Immature natural killer cell (primary cell): ENCODE measurements at places on chromosomes 7 and 10.

- H3K27ac ChIP-seq: no peak overlapping the region
- H3K4me1 ChIP-seq: peaks cover 29% of the 10 kb centered on the region
- H3K36me3 ChIP-seq: no peaks in the 10 kb centered on the region
- DNase-seq: peak; percentile 86
Observed at GRCh38 chr10:44932517-44933450, 21.6 kb downstream of the TMEM72 start.

DNA sequence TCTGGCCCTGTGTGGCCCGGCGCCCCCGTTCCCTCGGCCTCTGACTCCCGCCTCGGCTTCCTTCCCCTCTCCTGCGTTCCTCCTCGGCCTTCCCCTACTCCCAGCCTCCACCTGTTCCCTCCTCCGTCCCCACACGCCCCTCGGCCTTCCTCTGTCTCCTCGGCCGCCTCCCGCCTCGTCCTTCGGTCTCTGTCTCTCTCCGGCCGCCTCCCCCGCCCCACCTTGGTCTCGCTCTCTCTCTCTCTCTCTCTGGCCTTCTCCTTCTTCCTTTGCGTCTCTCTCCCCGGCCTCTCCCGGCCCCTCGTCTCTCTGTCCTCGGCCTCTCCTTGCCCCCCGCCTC lies 588 bp downstream of the GET4 start:
- peak overlapping the region; percentile 91 for H3K4me3 ChIP-seq
- H3K4me1 ChIP-seq: peaks cover 35% of the 10 kb centered on the region
- no peak for DNase-seq
- peak overlapping the region; percentile 96 for H3K27ac ChIP-seq
- H3K36me3 ChIP-seq: peaks cover 1% of the 10 kb centered on the region

GRCh38 chr7:102412548-102412947 lies 16.4 kb downstream of the PRKRIP1 start:
- peaks cover 20% of the 10 kb centered on the region for H3K36me3 ChIP-seq
- peaks cover 48% of the 10 kb centered on the region for H3K4me1 ChIP-seq
- peak overlapping the region; percentile 72 for H3K27ac ChIP-seq
- H3K27me3 ChIP-seq: peaks cover 17% of the 10 kb centered on the region
- H3K4me3 ChIP-seq: no peak overlapping the region

DNA sequence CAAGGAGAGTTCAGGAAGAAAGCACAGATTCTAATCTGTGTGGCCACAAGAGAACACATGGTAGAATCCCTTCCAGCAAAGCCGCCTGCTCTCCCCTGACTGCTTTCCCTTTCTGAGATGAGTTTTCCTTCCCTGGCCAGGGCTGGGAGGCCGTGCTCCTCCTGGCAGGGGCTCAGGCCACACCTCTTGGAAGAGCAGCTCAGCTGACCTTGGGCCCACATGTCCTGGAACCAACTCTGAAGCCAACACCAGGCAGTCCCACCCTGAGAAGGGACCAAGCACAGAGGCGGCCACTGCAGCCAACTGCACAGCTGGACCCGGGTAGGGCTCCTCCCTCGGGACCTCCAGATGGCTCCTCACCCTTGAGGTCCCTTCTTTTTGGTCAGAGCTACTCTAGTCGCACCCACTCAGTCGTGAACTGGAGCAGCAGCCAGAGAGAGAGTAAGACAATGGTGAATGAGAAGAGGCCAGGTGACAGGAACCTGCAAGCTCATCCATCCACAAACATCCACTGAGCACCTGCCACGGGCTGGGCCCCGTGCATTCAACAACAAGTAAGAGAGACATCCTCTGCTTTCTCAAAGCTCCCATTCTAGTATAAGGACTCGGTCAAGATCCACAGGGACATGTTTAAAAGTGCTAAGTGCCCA lies 40.3 kb downstream of the FAM53B start:
- peaks cover 100% of the 10 kb centered on the region for H3K4me1 ChIP-seq
- H3K4me3 ChIP-seq: no peak overlapping the region

DNA sequence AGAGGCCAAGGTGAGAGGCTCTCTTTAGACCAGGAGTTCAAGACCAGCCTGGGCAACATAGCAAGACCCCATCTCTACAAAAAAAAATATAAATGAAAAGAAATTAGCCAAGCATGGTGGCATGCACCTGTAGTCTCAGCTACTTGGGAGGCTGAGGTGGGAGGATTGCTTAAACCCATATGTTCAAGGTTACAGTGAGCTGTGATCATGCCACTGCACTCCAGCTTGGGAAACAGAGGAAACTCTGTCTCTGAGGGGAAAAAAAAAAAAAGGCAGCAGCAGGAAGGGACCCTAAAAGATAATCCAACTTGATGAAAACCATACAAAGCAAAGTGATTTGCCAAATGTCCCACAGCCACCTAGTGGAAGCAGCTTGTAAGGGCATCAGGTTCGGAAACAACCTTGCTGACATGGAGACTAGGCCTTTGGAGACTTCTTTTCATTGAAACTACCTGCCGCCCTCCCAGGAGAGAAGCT lies 15.6 kb upstream of the PBLD start:
- peaks cover 27% of the 10 kb centered on the region for H3K36me3 ChIP-seq
- peak overlapping the region; percentile 81 for H3K27ac ChIP-seq
- peak; percentile 23 for DNase-seq
- H3K27me3 ChIP-seq: no peaks in the 10 kb centered on the region
- no peak overlapping the region for H3K4me3 ChIP-seq

- no peak overlapping the region for H3K27ac ChIP-seq
- H3K4me1 ChIP-seq: no peaks in the 10 kb centered on the region
- no peaks in the 10 kb centered on the region for H3K27me3 ChIP-seq
- no peaks in the 10 kb centered on the region for H3K36me3 ChIP-seq
- H3K4me3 ChIP-seq: no peak overlapping the region
Observed at GRCh38 chr10:75051308-75051707, 60.1 kb upstream of the SAMD8 start.

DNA sequence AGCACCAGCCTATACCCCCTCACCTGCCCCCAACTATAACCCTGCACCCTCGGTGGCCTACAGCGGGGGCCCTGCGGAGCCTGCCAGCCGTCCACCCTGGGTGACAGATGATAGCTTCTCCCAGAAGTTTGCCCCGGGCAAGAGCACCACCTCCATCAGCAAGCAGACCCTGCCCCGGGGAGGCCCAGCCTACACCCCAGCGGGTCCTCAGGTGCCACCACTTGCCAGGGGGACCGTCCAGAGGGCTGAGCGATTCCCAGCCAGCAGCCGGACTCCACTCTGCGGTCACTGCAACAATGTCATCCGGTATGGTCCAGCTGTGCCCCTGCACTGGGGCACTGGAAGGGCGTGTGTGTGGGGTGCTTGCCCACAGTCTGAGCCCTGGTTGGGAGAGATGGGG lies 40.0 kb upstream of the BMPR1A start:
- H3K36me3 ChIP-seq: no peaks in the 10 kb centered on the region
- H3K4me3 ChIP-seq: no peak overlapping the region
- DNase-seq: no peak
- H3K4me1 ChIP-seq: peaks cover 7% of the 10 kb centered on the region

DNA sequence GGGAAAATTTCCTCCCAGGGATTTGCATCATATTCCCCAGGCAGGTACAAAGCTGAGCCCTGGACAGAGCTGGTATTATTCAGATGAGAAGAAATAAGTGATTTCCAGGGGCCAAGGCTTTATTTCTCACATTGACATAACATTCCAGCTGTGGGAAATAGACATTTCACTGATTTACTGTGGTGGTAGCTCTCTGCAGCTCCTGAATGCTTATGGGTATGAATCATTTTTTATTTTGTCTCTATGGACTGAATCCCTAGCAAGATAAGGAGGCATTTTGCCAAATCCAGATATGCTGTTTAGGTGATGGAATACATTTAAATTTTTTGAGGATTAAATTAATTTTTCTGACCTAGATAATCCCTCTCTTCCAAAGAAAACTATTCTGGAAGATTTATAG lies 97.9 kb downstream of the MTPN start:
- no peaks in the 10 kb centered on the region for H3K36me3 ChIP-seq
- DNase-seq: no peak
- no peak overlapping the region for H3K4me3 ChIP-seq

DNA sequence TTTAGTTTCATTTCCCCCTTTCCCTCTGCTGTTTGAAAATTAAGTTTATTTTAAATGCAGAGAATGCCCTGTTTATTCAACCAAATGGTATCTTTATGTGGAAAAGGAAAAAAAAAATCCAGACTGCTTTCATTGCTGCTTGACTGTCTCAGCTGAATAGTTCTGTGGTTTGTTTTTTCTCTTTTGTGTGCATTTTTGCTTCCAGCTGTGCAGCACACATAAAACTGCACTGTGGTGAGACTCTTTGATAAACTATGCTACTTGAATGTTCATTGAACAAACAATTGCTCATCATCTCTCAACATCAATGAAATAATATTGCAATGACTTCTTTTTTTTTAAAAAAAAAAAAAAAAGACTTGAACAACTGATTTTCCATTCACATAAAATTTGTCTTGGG lies 78.6 kb upstream of the GLI3 start:
- no peak for DNase-seq
- H3K27ac ChIP-seq: no peak overlapping the region
- H3K36me3 ChIP-seq: no peaks in the 10 kb centered on the region
- peaks cover 11% of the 10 kb centered on the region for H3K27me3 ChIP-seq
- H3K4me1 ChIP-seq: no peaks in the 10 kb centered on the region

GRCh38 chr10:129383651-129384050 lies 83.4 kb upstream of the MGMT start:
- H3K4me1 ChIP-seq: no peaks in the 10 kb centered on the region
- H3K27ac ChIP-seq: no peak overlapping the region
- peaks cover 3% of the 10 kb centered on the region for H3K27me3 ChIP-seq

DNA sequence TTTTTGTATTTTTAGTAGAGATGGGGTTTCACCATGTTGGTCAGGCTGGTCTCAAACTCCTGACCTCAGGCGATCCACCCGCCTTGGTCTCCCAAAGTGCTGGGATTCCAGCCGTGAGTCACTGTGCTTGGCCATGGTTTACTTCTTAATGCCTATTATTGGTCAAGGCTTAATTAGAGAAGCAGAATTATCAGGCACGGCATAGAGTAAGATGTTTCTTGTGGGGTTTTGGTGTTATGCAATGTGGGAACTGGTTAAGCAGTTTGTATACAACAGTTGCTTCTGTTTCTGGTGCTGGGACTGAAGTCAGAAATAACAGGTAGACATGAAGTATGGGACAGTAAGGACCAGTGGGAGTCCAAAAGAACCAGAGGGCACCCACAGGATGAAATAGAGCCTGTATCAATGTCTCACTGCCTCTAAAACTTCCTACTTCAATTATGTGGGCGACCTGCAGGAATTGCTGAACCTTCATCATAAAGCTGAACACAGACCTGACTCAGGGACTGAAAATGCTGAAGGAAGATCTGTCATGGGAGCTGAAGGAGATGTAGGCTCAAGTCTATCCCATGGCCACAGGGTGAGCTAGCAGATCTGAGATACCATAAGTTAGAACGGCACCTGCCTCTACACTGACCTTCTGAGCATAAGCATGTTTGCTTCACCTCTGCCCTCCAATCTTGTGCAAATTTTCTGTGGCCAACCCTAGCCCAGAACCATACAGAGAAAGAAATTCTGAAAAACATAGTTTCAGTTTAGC lies 38.3 kb upstream of the VCL start:
- peaks cover 73% of the 10 kb centered on the region for H3K4me1 ChIP-seq
- H3K27me3 ChIP-seq: no peaks in the 10 kb centered on the region
- H3K36me3 ChIP-seq: no peaks in the 10 kb centered on the region
- no peak for DNase-seq
- peak overlapping the region; percentile 91 for H3K27ac ChIP-seq

DNA sequence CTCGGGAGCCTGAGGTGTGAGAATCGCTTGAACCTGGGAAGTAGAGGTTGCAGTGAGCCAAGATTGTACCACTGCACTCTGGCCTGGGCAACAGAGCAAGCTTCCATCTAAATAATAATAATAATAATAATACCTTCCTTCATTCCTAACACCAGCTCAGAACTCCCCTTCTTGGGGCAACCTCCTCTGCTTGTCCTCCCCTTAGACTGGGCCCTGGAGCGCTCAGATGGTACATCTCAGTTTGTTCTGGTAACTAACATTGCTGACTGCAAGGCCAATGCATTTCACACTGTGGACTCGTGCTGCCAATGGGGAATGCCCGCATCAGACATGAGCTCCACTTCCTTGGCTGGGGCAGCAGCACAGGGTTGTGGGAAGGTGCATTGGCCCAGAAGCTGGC lies 77.6 kb downstream of the C10orf105 start:
- H3K4me1 ChIP-seq: no peaks in the 10 kb centered on the region
- H3K36me3 ChIP-seq: no peaks in the 10 kb centered on the region
- H3K27ac ChIP-seq: no peak overlapping the region
- no peaks in the 10 kb centered on the region for H3K27me3 ChIP-seq

DNA sequence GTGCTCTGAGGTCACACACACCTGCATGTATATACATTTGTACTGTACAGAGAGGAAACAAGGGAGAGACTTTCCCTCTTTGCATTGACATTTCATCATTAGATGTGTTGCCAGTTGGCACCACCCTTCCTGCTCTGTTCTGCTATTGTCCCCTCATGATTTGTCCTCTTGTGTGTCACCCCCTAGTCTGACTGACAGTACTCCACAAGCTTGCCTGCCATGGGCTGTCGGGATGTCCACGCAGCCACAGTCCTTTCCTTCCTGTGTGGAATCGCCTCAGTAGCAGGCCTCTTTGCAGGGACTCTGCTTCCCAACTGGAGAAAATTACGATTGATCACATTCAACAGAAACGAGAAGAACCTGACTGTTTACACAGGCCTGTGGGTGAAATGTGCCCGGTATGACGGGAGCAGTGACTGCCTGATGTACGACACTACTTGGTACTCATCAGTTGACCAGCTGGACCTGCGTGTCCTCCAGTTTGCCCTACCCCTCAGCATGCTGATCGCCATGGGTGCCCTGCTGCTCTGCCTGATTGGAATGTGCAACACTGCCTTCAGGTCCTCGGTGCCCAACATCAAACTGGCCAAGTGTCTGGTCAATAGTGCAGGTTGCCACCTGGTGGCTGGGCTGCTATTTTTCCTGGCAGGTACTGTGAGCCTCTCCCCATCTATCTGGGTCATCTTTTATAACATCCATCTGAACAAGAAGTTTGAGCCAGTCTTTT lies 9.4 kb downstream of the CLDN12 start:
- no peak overlapping the region for H3K4me3 ChIP-seq
- H3K27me3 ChIP-seq: peaks cover 3% of the 10 kb centered on the region
- no peak overlapping the region for H3K27ac ChIP-seq
- H3K4me1 ChIP-seq: no peaks in the 10 kb centered on the region

DNA sequence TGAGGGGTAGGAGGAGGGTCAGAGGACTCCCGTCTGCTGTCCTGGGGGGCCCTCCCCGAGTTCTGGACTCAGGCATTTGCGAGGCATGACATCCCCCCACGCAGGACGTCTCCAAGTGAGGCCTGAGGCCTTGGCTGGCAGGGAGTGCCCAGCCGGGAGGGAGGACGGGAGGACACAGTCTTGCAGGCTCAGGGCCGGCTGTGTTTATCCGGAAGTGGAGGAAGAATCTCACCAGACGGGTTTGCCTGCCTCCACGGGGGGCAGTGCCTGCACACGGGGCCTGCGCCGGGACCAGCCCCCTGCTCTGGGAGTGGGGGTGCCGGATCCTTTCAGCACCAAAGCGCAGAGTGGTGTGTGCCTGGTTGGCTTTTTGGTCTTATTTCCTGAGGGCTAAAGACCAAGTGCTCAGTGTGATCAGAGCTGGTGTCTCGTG lies 10.9 kb downstream of the PWWP2B start:
- DNase-seq: peak; percentile 65
- H3K27me3 ChIP-seq: peaks cover 16% of the 10 kb centered on the region
- peak overlapping the region; percentile 89 for H3K27ac ChIP-seq
- H3K36me3 ChIP-seq: peaks cover 4% of the 10 kb centered on the region
- peak overlapping the region; percentile 85 for H3K4me3 ChIP-seq
- peaks cover 30% of the 10 kb centered on the region for H3K4me1 ChIP-seq

GRCh38 chr7:293681-294439 lies 3.9 kb downstream of the FOXL3 start:
- no peak overlapping the region for H3K27ac ChIP-seq
- H3K27me3 ChIP-seq: peaks cover 9% of the 10 kb centered on the region
- no peaks in the 10 kb centered on the region for H3K36me3 ChIP-seq
- no peaks in the 10 kb centered on the region for H3K4me1 ChIP-seq

GRCh38 chr10:21166557-21167287 lies 269.6 kb upstream of the NEBL start:
- no peak for DNase-seq
- H3K4me1 ChIP-seq: no peaks in the 10 kb centered on the region
- no peak overlapping the region for H3K27ac ChIP-seq
- no peak overlapping the region for H3K4me3 ChIP-seq
